ENCODE measurements at places on chromosomes 2 and 18.

DNA sequence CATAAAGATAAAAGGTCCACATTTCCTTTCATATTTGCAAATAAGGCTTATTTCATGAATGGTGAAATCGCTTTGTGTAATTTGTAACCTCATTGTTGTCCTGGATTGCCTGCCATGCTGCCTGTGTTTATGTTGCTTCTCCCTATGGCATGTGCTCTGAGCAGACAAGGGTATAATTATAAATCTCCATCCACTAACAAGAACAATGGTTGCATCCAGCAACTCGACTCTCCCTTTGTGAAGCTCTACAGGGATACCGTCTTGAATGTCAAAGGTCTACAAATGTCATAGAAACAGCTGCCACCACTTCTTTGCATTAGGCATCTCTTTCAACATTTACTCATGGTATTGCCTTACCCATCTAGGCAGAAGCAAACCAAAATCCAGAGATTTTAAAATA, 209.6 kb downstream of the SLC8A1 start:
- DNase-seq, result no peak

DNA sequence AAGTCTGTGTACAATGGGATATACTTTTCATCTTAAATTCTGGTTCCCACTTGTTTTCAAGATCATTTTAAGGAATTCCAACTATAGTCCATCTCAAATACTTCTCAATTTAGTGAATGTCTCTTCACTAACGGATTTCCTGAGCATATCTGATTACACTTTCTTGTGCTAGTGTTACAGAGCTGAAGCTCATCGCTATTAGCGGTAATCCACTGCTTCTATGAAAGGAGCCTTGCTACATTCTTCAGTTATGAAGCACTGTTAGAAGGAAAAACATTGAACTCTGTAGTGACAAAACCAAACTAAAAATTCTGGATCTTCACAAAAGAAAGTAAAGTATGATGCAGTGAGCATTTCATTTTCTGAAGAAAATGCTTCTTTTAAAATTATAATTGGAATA, 72.0 kb downstream of the AGPS start:
- DNase-seq, result no peak

DNA sequence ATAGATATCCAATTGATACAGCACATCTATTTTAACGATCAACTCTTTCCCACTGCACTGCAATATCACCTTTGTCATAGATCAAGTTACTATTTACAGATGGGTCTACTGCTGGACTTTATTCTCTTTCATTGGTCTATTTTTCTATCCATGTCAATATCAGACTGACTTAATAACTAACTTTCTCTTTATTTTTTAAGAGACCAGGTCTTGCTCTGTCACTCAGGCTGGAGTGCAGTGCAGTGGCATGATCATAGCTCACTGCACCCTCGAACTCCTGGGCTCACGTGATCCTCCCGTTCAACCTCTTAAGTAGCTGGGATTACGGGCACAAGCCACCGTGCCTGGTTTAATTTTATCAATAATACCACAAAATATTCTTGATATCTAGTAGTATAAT, 71.2 kb downstream of the TLK1 start:
- no peak for DNase-seq

DNA sequence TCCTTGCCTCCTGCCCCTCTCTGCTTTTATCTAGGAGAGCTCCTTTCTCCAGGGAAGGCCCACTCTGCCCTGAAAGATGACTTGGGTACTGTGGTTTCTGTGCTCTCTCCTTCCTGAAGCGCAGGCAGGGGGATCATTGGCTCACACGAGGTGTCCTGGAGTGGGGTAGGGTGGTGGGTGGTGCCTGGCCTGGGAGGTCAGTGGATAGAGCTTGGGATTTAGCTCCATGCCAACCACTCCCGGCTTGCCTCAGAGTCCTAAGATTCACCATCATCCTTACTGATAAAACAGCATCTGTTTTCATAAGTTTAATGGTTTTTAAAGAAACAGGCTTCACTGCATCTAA, 63.1 kb downstream of the CIB4 start:
- no peak for DNase-seq

GRCh38 chr2:74429487-74430451, 8.2 kb downstream of the WDR54 start:
- DNase-seq, result no peak

GRCh38 chr2:69113627-69114026, 100.6 kb downstream of the ANTXR1 start:
- no peak for DNase-seq

DNA sequence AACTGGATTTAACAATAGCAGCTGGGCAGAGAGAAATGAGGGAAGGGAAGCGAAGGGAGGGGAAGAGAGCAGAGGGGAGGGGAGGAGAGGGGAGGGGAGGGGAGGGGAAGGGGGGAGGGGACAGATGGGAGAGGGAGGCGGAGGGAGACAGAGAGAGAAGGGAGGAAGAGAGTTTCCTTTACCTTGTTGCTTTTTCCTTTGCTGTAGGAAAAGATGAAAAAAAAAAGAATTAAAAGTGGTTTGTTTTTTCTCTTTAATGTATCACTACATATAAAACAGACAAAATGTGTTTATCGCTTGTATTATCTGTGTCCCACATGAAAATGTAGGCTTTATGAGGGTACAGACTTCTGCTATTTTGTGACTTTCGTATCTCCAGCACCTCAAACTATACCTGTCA, 190.4 kb upstream of the KYNU start:
- no peak for DNase-seq

DNA sequence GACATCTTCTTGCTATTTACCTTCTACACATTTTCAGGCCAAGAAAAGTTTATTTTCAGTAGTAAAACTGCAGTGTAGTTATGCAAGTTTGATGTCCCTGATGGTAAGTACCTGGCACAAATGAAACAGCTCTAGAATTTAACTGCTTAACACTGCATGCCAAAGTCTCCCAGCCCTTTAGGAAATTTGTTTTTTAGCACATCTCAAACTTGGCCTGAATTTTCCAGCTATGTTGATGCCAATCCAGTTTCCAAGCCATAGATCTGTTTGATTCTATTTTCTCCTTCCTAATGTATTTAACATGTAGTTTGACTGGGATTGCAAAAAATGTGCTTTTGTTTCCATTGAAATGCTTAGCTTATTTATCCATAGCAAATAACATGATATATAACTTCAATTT, 29.3 kb upstream of the ZNF385B start:
- no peak for DNase-seq

DNA sequence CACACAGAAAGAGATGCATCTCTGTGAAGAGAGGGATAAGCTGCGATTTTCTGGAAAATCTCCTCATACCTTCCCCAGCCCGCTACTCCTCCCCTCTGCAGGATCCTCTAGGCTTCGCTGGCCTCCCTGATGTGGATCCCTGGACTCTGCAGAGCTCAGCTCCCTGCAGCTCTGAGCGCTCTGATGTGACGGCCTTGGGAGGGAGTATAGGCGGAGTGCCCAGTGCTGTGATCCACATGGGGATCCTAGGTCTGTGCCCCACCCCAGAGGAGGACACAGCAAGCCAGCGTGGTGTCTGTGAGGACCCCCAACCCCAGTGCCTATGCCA, 111.0 kb downstream of the GYPC start:
- no peak for DNase-seq

- DNase-seq, result no peak
Measured at GRCh38 chr2:233728723-233729301, at the start of gene UGT1A3. TSS of gene UGT1A3 (plus strand) at chr2:233729042. CDS start at chr2:233729127, 85 bp downstream.

GRCh38 chr2:109176928-109177327, 47.9 kb downstream of the SH3RF3 start:
- DNase-seq, result no peak

GRCh38 chr2:20516646-20517341, 69.9 kb downstream of the RHOB start:
- DNase-seq, result no peak

DNA sequence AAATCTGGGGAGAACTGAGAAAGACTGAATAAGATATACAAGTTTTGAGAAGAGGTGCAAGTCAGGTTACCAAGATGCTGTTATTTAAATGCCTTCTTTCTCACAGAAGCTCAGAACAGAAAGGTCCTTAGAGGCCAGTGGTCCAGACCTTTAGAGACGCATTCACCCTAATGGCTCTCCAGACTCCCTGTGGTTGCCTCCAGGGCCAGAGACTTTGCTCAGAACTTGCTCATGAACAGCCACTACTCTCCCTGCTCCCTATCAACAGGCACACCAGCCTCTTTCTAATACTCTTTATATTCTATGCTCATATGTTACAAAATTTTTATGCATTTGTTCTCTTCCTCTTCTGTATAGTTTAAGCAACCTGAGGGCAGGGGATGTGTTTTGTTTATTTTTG, 349.0 kb upstream of the TNP1 start:
- no peak for DNase-seq

- no peak for DNase-seq
Measured at GRCh38 chr2:200257570-200257969, 48.9 kb upstream of the SPATS2L start.

GRCh38 chr2:157468931-157469708, 25.2 kb upstream of the CYTIP start:
- DNase-seq, result no peak
